ENCODE measurements at places on chromosomes 5 and 9.

GRCh38 chr9:7033076-7034045 lies 275.6 kb downstream of the KDM4C start:
- DNase-seq: no peak

DNA sequence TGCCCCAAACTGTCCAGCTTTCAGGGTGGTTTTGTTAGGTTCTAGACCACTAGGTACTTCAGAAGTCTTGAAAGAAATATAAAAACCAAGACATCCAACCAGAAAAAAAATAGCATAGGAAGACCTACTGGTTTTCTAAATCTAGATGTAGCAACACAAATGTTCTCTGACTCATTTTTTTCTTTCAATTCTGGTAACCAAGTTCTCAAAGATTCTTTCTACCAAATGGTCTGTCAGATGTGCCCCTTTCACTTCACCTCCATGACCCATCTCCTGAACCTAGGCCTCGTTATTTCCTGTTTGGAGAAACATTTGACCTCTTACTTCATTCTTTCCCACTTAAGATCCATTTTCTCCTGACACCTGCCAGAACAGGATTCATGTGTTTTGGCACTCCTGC lies 355.3 kb downstream of the KIAA0825 start:
- DNase-seq: no peak

DNA sequence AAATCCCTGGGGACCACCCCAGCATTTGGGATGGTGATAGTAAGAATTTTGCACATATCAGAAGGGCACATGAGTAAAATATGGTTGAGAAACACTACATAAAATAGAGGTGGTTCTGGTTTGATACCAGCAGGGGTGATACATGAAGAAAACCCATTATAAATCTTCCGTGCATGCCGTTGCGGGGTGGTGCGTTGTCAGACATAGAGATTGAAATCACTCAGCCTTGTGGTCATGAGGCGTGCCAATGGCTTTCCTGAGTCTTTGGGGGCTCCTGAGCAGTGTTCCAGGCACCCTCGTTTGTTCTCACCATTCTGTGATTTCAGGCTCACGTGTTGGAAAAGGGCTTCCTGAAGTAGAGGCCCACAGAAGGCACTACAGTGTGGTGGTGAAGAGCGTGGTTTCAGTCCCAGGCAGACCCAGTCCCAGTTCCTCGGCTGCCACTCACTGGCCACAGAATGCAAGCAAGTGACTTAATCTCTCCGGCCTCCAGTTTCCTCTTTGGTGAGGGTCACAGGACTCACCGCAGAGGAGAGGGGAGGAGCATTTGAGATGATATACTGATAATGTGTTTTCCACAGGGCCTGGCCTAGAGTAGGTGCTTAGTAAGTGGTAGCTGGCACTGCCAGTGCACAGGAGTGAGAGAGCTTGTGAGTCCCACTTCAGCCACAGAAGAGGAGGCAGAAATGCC lies 20.5 kb upstream of the GLRX start:
- DNase-seq: no peak

- no peak for DNase-seq
Measured at GRCh38 chr5:15722305-15722704, 222.3 kb downstream of the FBXL7 start.

DNA sequence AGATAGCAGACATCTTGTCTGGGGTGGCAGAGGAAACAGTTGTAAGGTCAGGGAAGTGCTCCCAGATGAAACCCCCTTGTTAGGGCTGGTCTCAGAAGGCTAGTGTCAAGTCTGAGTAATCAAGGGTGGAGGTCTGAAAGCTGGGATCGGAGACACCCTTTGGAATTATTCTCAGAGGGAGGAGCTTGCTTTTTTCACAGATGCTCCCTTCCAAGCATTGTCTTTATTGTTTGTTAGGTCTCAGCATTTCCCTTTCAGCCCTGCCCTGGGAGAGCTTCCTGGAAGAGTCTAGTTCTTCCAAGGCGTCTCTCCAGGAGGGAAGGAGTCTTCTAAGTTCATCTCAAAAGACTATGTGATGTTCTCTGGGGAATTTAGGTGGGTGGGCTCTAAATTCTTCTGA lies 3.2 kb downstream of the TEK start:
- DNase-seq: no peak

DNA sequence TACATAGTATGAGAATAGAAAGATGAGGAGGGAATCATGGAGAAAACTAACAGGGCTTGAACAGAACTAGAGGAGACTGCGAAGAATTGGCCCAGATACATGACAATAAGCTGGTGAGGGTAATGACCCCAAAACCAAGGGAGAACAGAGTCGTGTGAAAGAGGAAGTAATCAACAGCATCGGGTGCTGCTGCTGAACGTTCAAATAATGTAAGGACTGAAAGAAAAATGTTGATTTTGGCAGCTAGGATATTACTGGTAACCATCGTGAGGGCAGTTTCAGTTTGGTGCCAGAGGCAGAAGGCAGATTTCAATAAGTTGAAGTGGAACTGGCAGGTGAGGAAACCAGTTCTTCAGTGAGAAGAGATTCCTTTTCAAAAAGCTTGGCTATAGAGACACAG lies 66.8 kb upstream of the SMC2 start:
- no peak for DNase-seq

GRCh38 chr9:76153902-76154629 lies 240.2 kb downstream of the RFK start:
- no peak for DNase-seq

- no peak for DNase-seq
Measured at GRCh38 chr5:17180864-17181723, 36.3 kb upstream of the BASP1 start.

- no peak for DNase-seq
Measured at GRCh38 chr9:135857371-135857786, 50.0 kb downstream of the CAMSAP1 start.

- DNase-seq: no peak
Measured at GRCh38 chr5:68682400-68683160, 411.2 kb upstream of the SLC30A5 start.

GRCh38 chr5:74995926-74996325 lies 56.4 kb downstream of the GCNT4 start:
- no peak for DNase-seq

DNA sequence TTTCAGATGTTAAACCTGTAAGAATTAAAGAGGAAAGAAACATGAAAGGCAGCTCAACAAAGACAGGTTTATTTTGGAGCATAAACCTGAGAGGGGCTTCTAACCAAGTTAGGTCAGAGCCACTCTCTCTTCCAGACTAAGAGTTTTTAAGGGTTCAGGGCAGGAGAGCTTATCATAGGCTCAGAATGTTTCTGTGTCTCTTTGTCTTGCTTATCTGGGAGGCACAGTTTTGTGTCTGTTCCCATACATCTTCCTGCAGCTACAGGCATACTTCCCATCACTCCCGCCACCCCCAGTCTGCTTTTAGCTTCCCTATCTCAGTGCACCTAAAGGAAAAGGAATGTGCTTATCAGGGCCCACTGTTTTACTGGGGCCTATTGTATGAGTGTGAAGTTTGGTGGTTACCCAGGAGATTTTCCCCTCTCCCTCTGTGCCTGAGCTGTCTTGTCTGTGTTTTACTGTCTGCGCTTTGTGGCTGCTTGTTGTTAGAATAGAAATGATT lies 21.9 kb downstream of the CD14 start:
- no peak for DNase-seq

DNA sequence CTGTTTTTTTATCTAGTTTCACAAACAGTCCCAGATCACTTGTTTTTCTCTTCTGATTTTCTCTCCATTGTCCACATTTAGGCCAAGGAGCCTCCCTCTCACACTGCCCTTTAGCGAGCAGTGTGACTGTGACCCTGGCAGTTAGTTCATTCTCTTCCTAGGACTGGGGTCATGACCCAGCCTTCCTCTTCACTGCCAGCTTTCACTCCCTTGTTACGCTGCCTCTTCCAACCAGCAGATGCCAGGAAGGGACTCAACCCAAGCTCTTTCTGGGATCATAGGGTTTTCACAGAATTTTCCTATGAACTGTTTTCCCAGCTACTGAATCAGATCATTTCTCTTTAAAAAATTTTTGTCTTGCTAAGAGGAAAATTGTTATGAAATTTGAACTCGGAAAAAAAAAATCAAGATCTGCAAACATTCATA lies 70.9 kb downstream of the LMNB1 start:
- no peak for DNase-seq

GRCh38 chr5:52822437-52822836 lies 34.7 kb downstream of the ITGA1 start:
- no peak for DNase-seq

GRCh38 chr9:6575324-6576034 lies 70.0 kb downstream of the GLDC start:
- DNase-seq: no peak

DNA sequence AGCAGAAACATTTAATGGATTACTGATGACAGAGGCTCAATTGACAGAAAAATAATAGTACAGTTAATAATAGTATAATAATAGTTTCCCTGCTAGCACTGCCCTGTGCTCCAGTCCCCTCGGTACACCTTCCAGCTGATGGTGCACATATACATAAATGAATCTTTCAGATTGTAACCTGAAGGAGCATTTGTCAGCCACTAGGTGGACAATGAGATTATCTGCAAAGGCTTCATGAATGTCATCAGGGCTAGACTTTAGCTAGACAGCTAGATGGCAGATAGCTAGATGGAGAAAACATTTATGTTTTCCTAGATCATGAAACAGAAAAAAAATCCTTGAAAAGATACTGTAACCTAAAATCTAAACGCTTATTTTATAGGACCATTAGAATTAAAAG lies 304.4 kb upstream of the SMC2 start:
- DNase-seq: no peak

- DNase-seq: no peak
Measured at GRCh38 chr5:137398154-137398553, 101.0 kb downstream of the SPOCK1 start.

DNA sequence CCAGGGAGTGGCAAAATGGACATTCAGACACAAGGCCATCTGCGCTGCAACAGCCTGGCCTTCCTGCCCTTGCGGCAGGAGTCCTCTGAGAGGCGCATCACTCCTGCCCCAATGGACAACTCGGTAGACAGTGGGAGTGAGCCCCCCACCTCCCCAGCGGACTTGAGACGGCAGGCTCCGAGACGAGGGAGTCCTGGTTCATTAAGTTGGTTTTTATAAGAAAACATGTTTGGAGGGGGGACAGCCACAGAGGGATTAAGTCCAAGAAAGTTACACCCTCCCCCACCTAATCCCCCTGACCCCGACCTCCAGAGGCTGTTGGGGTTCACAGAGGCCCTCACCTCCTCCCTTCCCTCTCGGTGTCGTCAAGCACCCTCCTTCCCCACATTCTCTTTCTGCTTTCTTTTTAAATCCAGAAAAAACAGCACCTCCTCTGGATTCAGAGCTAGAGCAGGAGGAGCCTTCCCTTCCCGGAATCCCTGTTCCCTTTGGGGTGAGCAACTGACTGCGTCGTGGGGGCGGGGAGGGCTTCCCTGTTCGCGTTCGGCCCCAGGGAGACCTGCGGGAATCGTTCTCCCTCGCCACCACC lies 1.8 kb upstream of the EGR1 start:
- no peak for DNase-seq

DNA sequence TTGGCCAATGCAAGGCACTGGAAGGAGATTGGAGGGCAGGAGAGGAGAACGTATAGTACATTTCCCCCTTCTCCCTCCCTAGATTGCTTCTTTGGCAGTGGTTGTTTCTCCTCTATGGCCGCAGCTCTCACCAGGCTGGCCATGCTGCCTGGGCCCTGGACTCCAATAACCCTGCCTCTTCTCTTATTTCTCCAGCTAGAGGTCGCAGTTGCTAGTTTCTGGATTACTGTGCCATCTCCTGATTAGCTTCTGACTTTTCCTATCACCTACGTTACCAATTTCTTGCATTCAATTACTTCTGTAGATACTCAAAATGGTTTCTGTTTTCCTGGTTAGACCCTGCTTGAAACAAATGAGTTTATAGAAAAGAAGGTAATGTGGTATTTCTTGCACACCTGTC lies 2.4 kb upstream of the MACIR start:
- no peak for DNase-seq

GRCh38 chr9:98892288-98892687 lies 51.4 kb upstream of the COL15A1 start:
- no peak for DNase-seq

DNA sequence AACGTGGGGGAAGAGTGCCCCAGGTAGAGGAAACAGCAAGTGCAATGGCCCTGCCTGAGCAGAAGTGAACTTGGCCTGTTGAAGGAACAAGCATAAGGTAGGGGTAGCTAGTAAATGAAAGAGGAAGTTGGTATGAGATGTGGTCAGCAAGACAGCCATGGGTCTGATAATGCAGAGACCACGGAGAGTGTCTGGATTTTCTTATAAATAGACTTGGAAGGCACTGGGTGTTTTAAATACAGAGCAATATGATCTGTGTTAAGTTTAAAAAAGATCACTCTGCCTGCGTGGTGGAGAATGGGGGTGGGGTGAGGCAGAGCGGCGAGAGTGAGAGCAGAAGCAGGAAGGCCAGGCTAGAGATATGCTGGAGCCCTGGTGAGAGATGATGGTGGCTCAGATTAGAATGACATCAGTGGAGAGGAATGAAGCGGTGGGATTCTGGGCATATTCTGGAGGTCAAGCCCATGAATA lies 4.2 kb downstream of the ADAM19 start:
- no peak for DNase-seq

DNA sequence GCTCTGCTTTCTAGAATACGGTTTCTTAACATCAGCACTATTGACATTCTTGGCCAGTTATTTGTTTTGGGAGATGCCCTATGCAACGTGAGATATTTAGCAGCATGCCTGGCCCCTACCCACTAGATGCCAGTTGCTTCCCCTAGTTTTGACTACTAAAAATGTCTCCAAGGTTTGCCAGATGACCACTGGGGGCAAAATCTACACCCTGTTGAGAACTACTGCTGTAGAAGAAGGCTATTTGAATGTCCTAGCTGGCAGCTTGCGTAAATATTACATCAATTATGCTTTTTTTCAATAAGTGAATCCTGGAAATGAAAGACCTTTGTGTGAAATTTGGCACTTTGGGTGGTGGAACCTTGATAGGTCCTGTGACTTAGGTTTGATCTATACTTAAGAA lies 5.0 kb downstream of the NCBP1 start:
- no peak for DNase-seq

- peak; percentile 49 for DNase-seq
Measured at GRCh38 chr9:130701059-130702022, 7.8 kb downstream of the EXOSC2 start.

DNA sequence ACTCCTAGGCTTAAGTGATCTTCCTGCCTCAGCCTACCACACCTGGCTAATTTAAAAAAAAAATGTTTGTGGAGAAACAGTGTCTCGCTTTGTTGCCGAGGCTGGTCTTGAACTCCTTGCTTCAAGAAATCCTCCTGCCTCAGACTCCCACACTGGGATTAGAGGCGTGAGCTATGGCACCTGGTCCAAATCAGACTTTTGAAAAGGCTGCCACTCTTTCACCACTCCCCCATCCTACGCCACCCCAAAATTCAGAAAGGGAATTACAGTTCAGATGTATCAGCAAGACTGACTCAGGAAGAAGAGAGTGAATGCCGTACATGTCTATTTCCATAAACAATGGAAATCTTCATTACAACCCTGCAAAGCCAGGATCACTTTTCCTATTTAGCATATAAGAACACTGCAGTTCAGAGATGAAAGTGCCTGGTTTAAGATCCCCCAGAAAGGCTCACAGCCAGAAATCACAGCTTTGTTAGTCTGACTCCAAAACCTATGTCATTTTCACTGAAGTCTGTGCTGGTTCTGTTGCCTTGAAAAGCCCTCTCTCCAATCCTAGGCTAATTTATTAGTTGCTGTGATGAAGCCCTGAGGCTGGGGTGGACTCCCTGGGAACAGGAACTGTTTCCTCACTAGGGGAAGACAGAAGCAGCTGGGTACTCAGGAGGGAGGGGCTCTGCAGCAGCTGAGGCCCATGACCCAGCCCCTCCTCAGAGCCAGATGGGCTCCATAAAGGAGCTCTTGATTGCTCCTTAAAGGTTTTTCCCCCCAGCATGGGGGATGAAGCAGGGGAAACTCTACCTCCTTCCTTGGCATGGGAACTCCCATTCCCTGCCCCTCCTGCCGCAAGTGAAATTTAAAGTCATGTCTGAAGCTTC lies 3.1 kb downstream of the FBLL1 start:
- no peak for DNase-seq
